ENCODE measurements at places on chromosomes 11 and 22.

- DNase-seq: no peak
These were observed 11.2 kb downstream of the ROBO4 start for GRCh38 chr11:124886476-124886875.

DNA sequence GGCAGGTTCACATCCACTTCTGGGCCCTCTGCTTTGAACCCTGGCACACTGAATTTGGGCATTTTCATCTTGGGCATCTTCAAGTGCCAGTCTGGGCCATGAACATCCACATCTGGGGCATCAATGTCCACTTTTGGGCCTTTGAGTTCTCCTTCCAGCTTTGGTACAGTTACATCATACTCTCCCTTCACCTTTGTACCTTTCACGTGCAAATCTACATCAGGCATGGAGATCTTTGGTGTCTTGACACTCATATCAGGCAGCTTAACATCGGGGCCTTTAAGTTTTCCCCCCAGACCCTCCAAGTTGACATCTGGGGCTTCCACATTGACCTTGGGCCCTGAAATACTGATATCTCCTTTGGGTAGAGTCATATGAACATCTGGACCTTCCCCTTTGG lies 14.5 kb downstream of the AHNAK start:
- no peak for DNase-seq

- DNase-seq: no peak
These were observed 3.8 kb downstream of the KCNC1 start for GRCh38 chr11:17738151-17738973.

- no peak for DNase-seq
These were observed 6.3 kb upstream of the FXYD2 start for GRCh38 chr11:117830674-117831351.

DNA sequence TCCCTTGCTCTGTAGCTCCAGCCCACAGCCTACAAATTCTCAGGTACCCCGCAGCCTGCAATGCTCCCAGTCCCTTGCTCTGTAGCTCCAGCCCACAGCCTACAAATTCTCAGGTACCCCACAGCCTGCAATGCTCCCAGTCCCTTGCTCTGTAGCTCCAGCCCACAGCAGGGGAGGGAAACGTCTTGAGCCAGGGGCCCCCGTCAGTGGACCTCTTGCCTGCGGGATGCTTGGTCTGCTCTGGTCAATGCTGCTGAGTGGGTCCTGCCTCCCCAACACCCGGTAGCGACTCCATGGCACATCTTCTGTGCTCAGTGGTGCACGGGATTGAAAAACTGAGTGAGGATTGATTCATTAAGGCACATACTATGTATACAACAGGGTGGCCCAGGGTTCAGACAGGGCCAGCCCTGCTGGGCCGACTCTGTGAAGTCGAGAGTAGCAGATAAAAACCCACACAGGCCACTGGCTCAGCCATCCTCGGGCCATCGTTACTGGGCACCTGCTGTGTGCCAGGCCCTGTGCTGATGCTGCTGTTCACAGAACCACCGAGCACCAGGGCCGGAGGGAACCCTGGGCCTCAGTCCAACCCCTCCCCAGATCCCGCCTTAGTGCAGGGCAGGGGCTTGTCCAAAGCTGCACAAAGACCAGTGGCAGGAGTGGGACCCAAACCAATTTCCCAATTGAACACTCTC lies 69.7 kb downstream of the MYO7A start:
- DNase-seq: no peak
